NCI-H1092 (cell line): ENCODE measurements at places on chromosomes 6 and 20.
A peak's percentile ranks its signal among the peaks of the same experiment; 100 is the strongest.

- no peak for DNase-seq
These were observed 3.5 kb downstream of the ARMC2 start for GRCh38 chr6:108851756-108852155.

DNA sequence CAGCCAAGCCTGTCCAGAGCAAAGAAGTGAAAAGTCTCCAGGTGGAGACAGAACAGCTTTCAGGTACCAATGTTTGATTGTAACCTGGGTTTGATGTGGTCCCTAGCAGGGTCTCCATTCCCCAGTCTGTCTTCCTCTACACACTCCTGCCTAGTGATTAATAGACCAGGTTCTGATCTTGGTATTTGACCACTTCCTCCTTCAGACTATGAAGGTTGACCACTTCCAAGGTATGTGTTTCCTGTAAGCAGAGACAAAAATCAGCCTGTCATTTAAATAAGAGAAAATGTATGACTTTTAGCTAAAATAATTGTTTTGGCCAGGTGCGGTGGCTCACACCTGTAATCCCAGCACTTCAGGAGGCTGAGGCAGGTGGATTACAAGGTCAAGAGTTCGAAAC lies 41.8 kb upstream of the TOP1 start:
- DNase-seq = no peak

DNA sequence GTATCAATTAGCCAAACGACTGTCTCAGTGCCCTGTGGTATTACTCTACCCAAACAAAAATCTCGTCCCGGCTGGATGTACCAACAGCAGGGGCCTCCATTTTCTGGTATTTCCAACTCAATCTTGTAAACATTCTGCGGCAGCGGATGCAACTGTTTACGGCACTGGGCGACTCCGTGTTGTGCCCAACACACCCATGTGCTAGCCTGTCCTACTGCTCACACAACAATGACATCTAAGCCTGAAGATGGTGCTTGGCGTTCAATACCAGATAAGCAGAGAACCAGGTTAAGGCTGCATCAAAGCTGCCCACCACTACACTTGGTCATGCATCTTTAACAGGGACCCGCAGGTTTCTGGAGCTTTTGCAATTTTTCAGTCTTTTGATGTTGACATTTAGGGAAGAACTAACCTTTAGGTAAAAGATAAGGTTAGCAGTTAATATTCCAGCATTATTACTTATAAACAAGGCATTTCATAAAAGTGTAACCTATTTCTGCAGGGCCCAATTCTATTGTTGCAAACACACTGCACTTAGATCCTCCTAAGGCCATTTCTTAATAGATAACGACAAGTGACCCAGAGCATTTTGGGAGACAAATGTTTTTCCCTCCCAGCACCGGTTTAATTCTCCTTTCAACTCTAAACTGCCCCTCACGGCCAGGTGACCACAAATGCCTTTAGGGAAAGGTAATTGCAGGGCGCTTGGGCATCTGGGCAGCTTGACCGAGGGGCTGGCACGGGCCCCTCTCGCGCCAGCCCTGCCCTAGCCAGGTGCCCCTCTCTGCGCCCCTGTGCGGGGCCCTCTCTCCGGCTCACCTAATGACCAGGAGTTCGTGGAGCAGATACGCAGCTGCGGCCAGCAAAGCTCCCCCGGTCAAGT lies 945 bp downstream of the FAXC start:
- no peak for DNase-seq

DNA sequence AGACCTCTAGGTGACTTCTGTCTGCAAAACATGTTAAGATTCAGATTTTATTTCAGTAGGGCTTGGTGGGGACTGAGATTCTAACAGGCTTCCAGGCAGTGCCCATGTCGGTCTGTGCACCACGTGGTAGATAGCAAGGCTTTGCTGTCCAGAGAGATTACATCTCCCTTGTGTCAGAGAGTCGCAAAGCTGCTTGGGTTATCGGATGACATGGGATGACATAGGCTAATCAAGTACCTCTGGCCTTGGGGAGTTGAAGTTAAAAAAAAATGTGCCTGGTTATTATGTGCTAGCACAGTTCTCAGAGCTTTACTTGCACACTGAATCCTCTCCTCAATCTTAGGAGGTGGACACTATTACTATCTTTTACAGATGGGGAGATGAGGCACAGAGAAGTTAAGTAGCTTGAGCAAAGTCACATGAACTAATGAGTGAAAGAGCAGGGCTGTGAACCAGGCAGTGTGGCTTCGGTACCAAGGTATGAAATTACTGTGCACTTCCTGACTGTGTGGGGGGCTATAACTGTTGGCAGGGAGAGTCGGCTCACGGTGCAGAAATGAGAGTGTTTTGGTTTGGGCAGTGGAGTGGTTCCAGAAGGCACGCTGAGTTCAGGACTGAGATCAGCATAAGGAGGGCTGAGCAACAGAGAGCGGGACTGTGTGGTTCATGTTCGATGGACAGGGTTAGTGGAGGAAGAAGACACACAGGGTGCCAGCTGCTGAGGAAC lies 41.1 kb downstream of the FARS2 start:
- no peak for DNase-seq

DNA sequence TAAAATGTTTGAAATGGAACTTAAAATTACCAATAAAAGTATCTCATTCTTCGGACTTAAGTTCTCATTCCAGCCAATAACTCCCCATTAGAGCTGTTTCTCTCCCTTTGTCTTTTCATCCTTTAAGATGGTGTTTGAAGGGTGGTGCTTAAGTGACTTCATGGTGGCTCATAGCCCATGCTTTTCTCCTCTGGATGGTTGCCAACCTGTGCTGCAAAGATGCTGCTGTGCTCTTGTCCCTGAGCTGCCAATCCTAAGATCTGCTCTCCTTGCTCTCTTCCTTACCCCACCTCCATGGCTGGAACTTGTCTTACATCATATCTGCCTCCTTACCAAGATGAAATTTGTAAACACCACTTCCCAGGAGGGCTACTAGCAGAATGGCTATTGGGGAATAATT lies 31.6 kb upstream of the PNRC1 start:
- no peak for DNase-seq

GRCh38 chr6:125363039-125363823 lies 61.5 kb upstream of the HDDC2 start:
- peak; percentile 23 for DNase-seq

DNA sequence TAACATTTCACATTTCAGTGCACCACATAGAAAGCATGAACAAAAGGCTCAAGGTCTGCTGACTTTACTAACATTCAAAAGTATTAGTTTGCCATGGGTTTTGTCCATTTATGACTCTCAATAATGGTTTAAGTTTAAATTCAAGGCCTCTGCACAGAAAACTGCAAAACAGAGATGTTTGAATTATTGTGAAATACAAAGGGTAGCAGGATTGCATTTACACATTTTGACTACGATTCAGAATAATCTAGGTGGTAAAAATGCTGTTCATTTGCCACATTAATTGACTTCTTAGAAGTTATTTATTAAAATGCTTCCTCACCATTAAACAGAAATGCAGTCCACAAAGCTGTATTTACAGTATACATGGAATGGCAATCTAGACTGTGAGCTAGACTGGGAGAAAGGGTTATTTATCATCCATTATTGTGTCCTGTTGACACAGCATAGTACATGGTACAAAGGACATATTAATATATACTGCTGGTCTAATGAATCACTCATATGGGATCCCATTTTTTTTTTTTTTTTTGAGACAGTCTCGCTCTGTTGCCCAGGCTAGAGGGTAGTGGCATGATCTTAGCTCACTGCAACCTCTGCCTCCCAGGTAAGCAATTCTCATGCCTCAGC lies 18.0 kb downstream of the USP49 start:
- no peak for DNase-seq

- DNase-seq = no peak
These were observed 35.9 kb downstream of the MOXD1 start for GRCh38 chr6:132365281-132365907.

GRCh38 chr20:47696856-47697255 lies 88.4 kb downstream of the SULF2 start:
- no peak for DNase-seq

- no peak for DNase-seq
These were observed 16.5 kb downstream of the BLOC1S5 start for GRCh38 chr6:8047541-8048292.

DNA sequence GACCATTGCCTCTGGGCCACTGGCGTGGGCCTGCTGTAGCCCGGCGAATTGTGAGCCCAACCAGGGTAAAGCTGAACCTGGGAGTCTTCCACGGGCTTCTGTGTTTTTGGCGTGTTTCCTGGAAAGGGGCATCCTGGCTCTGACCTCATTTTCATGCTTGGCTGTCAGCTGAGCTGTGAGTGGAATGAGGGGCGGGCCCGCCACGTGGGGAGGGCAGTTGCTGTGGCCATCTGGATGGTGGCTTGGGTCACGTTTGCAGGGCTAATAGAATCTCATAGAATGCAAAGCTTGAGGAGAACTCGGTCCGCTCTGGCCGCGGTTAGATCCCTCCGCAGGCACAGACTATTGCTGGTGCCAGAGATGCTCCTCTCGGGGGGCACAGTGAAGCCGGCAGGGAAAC lies 263.0 kb downstream of the SMOC2 start:
- peak; percentile 34 for DNase-seq

- DNase-seq = no peak
These were observed 20.4 kb upstream of the RAB23 start for GRCh38 chr6:57242505-57242904.

GRCh38 chr6:105207524-105208269 lies 27.9 kb upstream of the POPDC3 start:
- no peak for DNase-seq

- DNase-seq = no peak
These were observed 283.9 kb downstream of the FOXC1 start for GRCh38 chr6:1893470-1894130.

DNA sequence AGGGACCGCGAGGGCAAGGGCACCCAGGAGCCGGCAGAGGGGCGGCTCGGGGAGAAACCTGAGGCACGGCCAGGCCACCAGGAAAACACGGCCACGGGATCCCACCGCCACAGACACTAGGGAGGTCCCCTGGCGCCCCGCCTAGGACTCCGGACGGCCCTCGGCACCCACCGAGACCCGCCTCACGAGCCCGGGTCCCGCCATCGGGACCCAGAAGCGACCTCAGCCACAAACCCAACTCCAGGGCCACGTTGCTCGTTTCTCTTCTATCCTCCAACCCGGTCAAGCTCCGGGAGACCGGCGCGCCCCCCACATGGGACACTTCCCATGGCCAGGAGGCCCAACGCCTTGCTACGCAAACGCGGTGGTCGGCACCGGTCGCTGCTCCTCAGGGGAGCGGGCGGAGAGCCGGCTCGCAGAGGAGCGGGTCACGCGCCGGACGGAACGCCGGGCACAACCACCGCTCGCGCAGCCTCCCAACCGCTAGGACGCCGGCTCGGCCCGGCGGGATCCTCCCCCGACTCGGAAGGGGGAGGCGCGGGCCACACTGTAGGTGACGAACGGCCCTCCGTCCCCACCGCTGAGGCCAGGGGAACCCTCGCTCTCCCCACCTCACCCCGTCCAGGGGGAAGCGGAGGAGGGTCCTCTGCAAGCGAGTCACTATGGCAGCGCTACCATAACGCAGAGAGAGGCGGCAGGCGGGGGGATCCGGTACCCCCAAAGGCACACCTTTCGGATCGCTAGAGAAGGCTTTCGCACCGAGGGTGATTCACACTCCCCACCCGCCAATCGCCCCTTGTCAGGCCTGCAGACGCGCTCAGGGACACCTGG lies 1514.1 kb upstream of the DEFB115 start:
- DNase-seq = no peak

- DNase-seq = peak; percentile 66
These were observed 62.2 kb upstream of the FABP7 start for GRCh38 chr6:122717350-122717749.
